ENCODE measurements at places on chromosomes 4 and X.

DNA sequence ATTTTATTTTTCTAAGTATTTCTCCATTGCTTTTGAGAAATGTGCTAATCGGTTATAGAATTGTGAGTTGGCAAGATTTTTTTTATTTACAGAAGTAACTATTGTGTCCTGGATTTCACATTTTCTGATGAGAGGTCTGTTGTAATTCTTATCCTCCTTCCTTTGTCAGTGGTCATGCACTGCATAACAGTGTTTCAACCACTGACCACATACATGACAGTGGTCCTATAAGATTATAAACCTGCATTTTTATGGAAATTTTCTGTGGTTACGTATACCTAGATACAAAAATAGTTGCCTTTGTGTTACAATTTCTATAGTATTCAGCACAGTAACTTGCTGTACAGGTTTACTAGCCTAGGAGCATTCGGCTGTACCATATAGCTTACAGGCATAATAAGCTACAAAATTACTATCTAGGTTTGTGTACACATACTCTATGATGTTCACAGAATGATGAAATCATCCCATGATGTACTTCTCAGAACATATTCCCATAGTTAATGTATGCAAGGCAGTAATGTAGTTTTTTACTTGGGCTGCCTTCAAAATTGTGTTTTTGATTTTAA lies 47.8 kb downstream of the APELA start:
- DNase-seq, result no peak

DNA sequence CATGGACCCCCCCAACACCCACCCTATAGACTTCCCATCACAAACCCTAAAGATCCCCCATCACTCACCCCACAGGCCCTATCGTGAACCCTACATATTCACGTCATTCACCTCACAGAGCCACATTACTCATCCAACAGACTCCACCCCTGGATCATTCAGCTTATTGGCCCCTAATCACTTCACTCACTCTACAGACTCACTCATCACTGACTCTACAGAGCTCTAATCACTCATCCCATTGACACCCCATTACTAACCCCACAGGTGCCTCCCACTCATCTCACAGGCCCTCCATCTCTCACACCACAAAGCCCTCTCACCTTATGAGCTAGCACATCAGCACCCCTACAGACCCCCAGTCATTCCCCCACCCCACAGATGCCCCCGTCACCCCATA lies 6.3 kb upstream of the TBC1D25 start:
- DNase-seq, result no peak

GRCh38 chr4:100907465-100908454 lies 389.9 kb upstream of the EMCN start:
- DNase-seq, result no peak

DNA sequence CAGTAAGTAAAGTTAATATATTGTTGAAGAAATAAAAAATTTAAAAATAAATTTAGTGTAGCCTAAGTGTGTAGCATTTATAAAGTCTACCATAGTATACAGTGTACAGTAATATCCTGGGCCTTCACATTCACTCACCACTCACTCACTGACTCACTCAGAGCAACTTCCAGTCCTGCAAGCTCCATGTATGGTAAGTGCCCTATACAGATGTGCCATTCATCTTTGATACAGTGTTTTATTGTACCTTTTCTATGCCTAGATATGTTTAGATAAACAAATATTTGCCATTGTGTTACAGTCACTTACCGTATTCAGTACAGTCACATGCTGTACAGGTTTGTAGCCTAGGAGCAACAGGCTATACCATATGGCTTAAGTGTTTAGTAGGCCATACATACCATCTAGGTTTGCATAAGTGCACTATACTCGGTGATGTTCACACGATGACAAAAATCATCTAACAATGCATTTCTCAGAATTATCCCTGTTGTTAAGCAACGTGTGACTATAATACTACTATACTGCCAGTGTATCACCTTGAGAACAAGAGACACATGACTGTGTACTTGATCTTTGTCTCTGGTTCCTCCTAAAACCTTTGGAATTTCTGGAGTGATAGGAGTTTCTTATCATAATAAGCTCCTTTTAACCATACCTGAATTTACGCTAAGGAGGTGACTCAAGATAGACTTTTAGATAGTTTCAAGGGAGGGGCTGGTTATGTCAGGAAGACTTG lies 25.8 kb upstream of the SEPTIN11 start:
- DNase-seq, result no peak

DNA sequence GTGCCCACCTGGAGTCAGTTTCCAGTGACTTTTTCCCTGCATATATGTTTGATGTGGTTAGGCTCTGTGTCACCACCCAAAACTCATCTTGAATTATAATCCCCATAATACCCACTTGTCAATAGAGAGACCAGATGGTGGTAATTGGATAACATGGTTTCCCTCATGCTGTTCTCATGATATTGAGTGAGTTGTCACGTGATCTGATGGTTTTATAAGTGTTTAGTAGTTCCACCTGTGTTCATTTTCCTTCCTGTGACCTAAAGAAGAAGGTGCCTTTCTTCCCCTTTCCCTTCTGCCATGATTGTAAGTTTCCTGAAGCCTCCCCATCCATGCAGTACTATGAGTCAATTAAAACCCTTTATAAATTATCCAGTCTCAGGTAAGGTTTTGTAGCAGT lies 740.9 kb downstream of the ARAP2 start:
- DNase-seq, result no peak

Measured in Right ventricle myocardium inferior (tissue), 1 donor.